Midbrain (tissue), 1 donor: ENCODE measurements at places on chromosomes 7 and 10.

GRCh38 chr10:113808168-113808567, 45.7 kb downstream of the DCLRE1A start:
- DNase-seq = no peak

DNA sequence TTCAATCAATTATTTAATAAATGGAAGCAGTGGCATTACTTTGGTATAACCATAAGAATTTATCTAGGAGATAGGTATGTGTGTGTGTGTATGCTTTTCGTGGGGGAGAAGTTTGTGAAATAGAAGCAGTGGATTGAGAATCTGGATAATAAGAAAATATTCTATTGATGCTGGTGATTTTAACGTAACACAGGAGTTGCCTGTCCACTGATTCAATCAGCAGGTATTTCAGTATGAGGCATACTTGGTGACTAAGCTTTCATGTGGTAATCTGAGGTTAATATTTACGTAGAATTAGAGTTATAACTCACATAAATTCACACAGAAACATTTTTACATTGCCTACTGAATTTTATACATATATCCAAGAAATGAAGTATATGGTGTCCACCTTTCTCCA, 568.0 kb downstream of the ZWINT start:
- DNase-seq = no peak

DNA sequence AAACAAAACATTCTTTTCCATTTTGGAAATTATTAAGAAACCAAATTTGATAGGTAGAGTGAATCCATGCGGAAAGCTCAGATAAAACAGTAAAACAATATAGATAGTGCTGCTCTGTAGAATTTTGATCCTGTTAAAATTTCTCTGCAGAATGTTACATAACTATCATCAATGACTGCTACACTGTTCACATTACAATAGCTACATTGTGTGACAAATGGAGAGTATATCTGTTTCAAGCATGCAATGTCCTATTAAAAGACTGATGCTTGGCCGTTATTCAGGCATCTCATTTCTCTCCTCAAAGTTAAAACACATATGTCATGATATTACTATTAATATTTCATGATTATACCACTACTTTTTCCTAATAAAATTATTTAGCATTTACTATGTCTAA, 14.7 kb upstream of the TMEM106B start:
- DNase-seq = no peak

- no peak for DNase-seq
Observed at GRCh38 chr10:86730227-86730626, 26.2 kb upstream of the BMPR1A start.

GRCh38 chr10:32411797-32412498, 34.0 kb upstream of the CCDC7 start:
- DNase-seq = no peak
